HT1080 (cell line): ENCODE measurements at places on chromosomes 7 and 10. TPM values are rescaled to one million over a fixed set of nuclear protein-coding genes. Genes with fewer than 3 reads are reported as not detected.

Gene TYW1
- total RNA-seq: 13.2 and 13.4 TPM in 2 replicates

Gene C10orf143
- 0.47 TPM in 1 of 2 replicates, not detected in the other for total RNA-seq

Gene CXCL12
- total RNA-seq: not detected in 2 replicates

Gene CFAP69
- total RNA-seq: 2.3 and 2.5 TPM in 2 replicates

Gene LRRN3
- total RNA-seq: not detected in 2 replicates

Gene GPR26
- total RNA-seq: not detected in 2 replicates

Gene NAT16
- total RNA-seq: not detected in 2 replicates

Gene DPP6
- not detected in 2 replicates for total RNA-seq

Gene CHRM2
- not detected in 2 replicates for total RNA-seq

Gene ICA1
- total RNA-seq: 0.98 and 1.3 TPM in 2 replicates

Gene TMEM60
- 13.2 and 16.2 TPM in 2 replicates for total RNA-seq

Gene ATG9B
- total RNA-seq: not detected in 2 replicates

Gene OR2A7
- total RNA-seq: not detected in 2 replicates

Gene CCDC71L
- total RNA-seq: 18.1 and 21.8 TPM in 2 replicates

Gene SH2D4B
- total RNA-seq: 0.05 TPM in 1 of 2 replicates, not detected in the other

Gene MMD2
- not detected in 2 replicates for total RNA-seq

Gene SERPINE1
- 179 and 187 TPM in 2 replicates for total RNA-seq

Gene PTF1A
- not detected in 2 replicates for total RNA-seq

Gene AGR2
- total RNA-seq: not detected in 2 replicates

Gene NACAD
- total RNA-seq: 0.03 and 0.08 TPM in 2 replicates

Gene SPDYE18
- total RNA-seq: not detected in 2 replicates

Gene MKX
- 0.10 TPM in 1 of 2 replicates, not detected in the other for total RNA-seq

Gene ADCYAP1R1
- total RNA-seq: 0.14 and 1.4 TPM in 2 replicates

Gene STEAP4
- total RNA-seq: not detected in 2 replicates

Gene FRMPD2
- total RNA-seq: not detected in 2 replicates

Gene JAKMIP3
- total RNA-seq: 0.03 TPM in 2 replicates

Gene UNC5B
- 1.7 and 2.9 TPM in 2 replicates for total RNA-seq

Gene EFCAB10
- not detected in 2 replicates for total RNA-seq

Gene BAMBI
- 3.9 and 5.2 TPM in 2 replicates for total RNA-seq

Gene SPDYE16
- total RNA-seq: not detected in 2 replicates

Gene PLAU
- total RNA-seq: 504 and 552 TPM in 2 replicates

Gene PNLIPRP1
- not detected in 2 replicates for total RNA-seq

Gene ANKRD2
- not detected in 2 replicates for total RNA-seq

Gene IDI2
- not detected in 2 replicates for total RNA-seq

Gene VPS37D
- 4.7 and 6.2 TPM in 2 replicates for total RNA-seq
